M059J (cell line): ENCODE measurements at places on chromosomes 1 and 21. TPM values are rescaled to one million over a fixed set of nuclear protein-coding genes. Genes with fewer than 3 reads are reported as not detected.

DNA sequence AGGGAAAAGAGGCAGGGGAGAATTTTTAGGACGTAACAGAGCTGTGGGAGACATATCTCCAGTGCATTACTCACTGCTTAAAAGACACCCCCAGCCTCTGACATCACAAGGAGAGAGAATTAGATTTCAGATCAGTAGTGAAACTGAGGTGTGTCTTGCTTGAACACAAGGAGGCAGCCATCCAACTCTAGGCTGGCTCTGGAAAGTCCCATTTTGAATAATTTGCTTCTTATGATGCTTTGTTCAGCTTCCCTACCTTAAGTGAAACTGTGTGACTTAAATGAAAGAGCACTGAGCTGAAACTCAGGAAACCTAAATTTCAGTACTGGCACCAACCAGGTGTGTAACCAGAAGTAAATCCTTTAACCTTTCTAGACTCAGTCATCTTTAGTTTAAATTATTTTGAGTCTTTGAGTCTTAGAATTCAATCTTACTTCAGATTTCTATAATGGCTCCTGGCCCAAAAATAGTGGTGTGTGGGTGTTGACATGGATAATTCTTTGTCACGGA, 251.6 kb upstream of the SGIP1 start:
- peak; percentile 75 for DNase-seq

DNA sequence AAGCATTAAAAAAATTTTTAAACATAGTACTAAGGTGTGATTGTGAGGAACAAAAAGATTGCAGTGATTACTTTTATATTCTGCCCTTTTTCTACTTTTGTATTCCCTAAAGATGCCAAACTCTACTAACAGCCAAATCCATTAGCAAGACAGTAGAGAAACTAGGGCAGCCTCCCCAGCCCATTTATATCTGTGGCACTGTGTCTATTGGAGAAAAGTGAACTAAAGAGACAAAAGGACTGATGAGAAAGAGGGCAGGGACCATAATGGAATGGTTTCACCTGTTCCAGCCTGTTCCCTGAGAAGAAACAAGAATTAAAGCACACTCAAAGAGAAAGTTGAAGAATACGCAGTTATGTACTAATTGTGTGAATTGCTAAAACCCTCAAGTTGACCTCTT, 56.6 kb downstream of the ATG4C start:
- no peak for DNase-seq

DNA sequence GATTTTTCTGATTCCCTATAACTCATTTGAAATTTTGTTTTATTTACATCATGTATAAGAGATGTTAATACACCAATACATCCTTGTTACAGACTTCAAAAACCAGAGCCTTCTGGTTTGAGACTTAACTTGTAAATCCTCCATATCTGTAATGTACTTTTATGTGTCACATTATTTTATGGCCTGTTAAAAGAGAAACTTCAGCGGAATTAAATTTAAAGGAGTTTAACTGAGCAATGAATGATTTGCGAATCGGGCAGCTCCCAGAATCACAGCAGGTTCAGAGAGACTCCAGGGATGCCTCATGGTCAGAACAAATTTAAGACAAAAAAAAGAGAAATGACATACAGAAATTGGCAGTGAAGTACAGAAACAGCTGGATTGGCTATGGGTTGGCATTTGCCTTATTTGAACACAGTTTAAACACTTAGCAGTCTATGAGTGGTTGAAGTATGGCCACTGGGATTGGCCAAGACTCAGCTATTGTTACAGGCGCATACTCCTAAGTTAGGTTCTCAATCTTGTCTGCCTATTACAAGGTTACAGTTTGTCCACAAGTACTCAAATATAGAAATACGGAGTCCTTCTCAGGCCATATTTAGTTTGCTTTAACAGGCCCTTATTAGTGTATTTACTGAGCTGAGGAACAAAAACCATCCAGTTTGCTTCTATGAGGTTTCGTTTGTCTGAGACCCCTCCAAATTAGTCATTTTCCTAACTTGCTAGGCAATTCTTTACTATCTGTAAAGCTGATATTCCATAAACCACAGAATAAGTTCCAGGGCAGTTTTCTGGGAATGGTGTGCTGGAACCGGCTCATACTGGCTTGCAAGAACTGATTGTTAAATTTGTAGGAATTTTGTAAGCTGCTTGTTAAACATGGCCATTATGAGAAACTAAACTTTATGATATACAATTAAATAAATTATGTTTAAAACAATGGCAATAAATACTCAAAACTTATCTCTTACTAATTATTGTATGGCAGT, 56.2 kb upstream of the WDR26 start:
- DNase-seq, result no peak

- DNase-seq, result no peak
Measured at GRCh38 chr1:161185732-161186311, 8.5 kb upstream of the B4GALT3 start.

- no peak for DNase-seq
Measured at GRCh38 chr1:5901841-5902240, 90.4 kb downstream of the NPHP4 start.

Gene ACOT11
- total RNA-seq, result 0.64 and 0.66 TPM in 2 replicates

Gene BPNT1
- 27.5 and 29.5 TPM in 2 replicates for total RNA-seq

Gene CD48
- total RNA-seq, result 0.05 TPM in 1 of 2 replicates, not detected in the other

Gene CD34
- total RNA-seq, result 0.59 and 1.6 TPM in 2 replicates
